ENCODE measurements at places on chromosomes 2 and 18.

GRCh38 chr2:30684026-30684425 is 123.2 kb downstream of the CAPN13 start:
- no peak for DNase-seq

GRCh38 chr2:19351499-19351898 is 6.9 kb downstream of the OSR1 start:
- DNase-seq, result no peak

DNA sequence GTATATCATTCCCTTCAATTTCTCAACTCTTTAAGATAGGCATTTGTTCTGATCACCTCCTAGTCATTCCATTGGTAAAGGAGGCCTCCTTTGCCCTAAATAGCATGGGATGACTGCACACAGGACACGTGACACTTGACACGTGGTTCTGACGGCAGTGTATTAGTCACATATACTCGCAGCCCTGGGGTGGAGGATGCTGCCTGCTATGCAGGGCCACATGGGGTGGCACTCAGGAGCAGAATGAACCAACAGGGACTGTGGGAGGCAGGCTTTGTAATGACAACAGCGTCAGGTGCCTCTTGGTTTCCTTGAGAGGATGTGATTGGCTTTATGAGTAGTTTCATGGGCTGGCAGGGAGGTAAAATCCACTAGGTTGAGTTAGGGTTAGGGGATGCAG is 9.3 kb upstream of the KCNS3 start:
- DNase-seq, result no peak

- no peak for DNase-seq
These were observed 21.0 kb downstream of the PNPT1 start for GRCh38 chr2:55672630-55673029.

- DNase-seq, result no peak
These were observed 270.8 kb downstream of the ZEB2 start for GRCh38 chr2:144249035-144249637.

DNA sequence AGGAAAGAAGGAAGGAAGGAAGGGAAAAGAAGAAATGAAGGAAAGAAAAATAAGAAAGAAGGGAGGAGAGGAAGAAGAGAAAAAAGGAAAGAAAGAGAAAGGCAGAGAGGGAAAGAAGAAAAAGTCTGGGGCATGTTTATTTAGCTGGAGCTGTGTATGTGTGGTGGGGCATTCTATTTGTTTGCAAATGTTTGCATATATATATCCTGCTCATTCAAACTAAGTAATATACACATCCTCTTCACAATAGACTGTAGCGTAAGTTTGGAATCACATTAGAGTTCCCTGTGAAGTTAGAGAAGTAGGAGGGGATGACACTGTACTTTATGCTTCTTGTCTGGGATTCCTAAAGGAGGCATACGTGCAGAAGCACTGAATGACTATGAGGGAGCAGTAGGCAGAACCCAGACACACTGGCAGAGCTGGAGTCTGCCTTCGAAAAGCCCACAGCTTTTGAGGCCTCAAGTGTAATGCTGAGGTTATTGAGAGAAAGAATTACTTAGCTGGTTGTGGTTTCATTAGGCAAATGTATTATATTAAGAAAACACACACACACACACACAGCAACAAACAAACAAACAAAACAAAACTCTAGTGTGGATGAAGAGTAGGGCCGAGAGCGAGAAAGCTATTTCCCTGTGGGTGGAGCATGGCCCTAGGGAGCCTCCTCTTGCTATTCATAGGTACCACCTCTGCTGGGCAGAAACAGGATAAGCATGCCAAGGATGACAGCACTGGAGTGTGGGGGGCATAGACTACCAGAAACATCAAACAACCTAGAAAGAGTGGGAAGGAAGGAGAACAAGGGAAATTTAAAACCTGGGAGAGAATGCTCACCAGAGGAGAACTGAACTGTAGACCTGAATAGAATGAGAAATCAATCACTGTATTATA is 905.1 kb upstream of the NXPH2 start:
- DNase-seq, result no peak
